Activated naive CD4-positive, alpha-beta T cell treated with Interleukin-2 at 50 U/mL for 16 hours (primary cell): ENCODE measurements at places on chromosomes 2 and 18.

DNA sequence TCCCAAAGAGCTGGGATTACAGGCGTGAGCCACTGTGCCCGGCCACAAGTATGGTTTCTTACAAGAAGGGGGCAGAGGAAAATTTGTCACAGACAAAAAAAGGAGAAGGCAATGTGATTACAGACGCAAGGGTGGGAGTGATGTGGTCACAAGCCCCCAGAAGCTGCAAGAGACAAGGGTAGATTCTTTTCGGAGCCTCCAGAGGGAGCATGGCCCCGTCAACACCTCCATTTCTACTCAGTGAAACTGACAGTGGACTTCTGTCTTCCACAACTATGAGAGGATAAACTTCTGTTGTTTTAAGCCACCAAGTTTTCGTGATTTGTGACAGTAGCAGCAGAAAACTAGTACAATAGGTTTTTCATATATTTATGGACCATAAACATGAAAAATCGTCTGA lies 2.1 kb upstream of the TCF7L1 start:
- DNase-seq: no peak

DNA sequence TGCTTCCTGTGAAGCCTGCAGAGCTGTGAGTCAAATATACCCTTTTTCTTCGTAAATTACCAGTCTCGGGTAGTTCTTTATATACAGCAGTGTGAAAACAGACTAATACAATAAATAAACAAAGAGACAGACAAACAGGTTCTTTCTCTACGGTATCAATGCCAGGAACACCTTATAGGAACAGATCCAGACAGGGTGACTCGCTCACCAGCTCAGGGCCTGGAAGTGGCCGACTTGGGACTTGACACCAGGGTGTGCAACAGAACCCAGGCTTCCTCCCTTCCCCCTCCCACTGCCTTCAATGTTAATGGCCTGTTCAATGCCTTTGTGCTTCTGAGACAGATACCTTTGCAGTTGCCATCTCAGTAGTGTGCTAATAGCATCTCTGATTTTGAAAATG lies 309.5 kb downstream of the ALK start:
- DNase-seq: no peak

DNA sequence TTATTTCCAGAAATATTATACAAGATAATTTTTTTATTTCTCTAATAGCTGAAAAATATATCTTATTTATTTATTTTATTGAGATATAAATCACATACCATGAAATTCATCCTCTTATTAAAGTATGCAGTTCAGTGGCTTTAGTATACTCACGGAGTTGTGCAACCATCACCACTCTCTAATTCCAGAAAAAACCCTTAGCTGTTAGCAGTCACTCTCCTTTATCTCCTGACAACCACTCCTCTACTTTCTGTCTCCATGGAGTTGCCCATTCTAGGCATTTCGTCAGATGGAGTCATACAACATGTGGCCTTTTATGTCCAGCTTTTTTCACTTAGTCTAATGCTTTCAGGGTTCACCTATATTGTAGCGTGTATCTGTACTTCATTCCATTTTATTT lies 66.5 kb downstream of the TCF7L1 start:
- no peak for DNase-seq

GRCh38 chr2:218010140-218010983 lies 7.6 kb upstream of the TNS1 start:
- peak; percentile 20 for DNase-seq

- peak; percentile 53 for DNase-seq
Observed at GRCh38 chr2:133886735-133887675, 318.7 kb upstream of the NCKAP5 start.

DNA sequence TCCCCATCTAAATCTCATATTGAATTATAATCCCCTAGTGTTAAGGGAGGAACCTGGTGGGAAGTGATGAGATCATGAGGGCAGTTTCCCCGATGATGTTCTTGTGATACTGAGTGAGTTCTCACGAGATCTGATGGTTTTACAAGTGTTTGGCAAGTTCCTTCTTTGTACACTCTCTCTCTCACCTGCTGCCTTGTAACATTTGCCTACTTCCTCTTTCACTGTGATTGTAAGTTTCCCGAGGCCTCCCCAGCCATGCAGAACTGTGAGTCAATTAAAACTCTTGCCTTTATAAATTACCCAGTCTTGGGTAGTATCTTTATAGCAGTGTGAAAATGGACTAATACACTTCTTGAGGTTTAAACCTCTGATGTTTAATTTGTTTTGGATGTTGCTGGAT lies 177.5 kb downstream of the CD8B2 start:
- DNase-seq: no peak

GRCh38 chr2:142041105-142041504 lies 89.7 kb downstream of the LRP1B start:
- DNase-seq: no peak

GRCh38 chr2:101362777-101363176 lies 24.5 kb downstream of the CREG2 start:
- DNase-seq: no peak

DNA sequence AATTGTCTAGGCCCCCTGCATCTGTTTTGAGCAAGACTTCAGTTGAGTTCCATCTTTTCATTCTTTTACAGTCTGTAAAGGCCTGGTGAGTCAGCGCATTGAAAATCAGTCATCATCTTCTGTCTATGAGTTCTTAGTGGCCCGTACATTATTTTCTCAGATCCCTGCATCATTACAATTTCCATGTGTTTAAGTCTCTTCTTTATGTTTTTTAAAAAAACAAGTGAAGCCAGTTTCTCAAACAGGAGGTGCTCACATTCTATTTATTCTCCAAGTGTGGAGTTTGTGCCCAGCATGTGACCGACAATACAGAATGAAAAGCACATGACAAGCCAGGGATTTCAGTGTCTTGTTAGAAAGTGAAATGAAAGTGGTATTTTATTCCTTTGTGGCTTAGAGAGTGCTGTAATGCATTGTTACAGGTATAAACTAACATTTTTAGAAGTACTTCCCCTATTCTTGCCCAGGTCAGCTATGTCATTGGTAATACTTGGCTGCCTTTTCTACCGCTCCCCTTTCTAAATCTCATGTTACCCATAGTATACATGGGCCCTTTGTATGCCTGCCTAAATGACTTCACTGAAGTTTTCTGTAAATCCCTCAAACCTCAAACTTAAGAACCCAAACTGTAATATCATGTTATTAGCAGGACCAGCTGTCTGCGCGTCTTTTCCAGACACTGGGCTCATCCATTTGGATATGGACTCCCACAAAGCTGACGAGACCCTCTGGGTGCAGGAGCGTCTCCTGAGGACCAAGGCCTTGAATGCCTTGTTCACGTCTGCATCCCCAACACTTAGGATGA lies 67.6 kb downstream of the FEZ2 start:
- no peak for DNase-seq

GRCh38 chr2:147405651-147406050 lies 439.2 kb upstream of the ACVR2A start:
- DNase-seq: no peak

- no peak for DNase-seq
Observed at GRCh38 chr18:32469691-32470459, 807 bp downstream of the GAREM1 start.

DNA sequence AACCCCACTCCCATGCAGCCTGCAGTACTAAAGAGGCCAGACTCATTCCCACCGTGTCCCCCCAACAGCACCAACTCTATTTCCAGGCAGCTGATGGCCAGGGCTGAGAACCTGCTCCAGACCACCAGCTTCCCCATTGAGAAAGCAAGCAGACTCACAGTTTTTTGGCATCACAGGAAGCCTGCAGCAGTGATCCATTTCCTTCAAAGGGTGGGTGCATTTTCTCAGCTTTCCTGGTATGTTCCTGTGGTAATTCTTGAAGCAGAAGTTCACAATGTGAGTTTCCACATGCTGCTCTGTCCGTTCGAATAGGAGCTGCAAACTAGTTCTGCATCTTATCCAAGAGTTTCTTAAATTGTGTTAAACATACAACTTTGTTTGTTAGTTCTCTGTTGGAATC lies 1249.6 kb upstream of the FAM98A start:
- no peak for DNase-seq

- DNase-seq: peak; percentile 51
Observed at GRCh38 chr18:36187193-36187825, at the start of gene MOCOS. TSS of gene MOCOS (plus strand) at chr18:36187497. CDS start at chr18:36187540, 43 bp downstream.

DNA sequence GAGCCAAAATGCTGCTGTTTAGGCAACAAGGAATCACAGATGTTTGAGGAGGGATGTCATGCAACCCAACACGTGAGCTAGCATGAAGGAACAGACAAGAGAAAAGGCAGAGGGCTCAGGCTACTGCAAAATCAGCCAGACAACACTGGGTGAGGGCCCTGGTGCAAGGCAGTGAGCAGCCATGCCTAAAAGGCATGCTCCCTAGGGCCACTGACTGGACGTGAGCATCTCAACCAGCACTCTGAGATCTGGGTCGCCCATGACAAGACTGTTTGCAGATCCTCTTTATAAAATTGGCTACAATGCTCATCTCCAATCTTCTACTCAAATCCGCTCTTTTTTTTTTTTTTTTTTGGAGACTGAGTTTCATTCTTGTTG lies 49.1 kb downstream of the KIAA2012 start:
- no peak for DNase-seq

GRCh38 chr2:62109554-62109953 lies 86.4 kb upstream of the B3GNT2 start:
- DNase-seq: no peak

GRCh38 chr2:106990297-106990696 lies 104.3 kb upstream of the ST6GAL2 start:
- no peak for DNase-seq

- DNase-seq: no peak
Observed at GRCh38 chr2:127623388-127624319, 22.3 kb upstream of the GPR17 start.

DNA sequence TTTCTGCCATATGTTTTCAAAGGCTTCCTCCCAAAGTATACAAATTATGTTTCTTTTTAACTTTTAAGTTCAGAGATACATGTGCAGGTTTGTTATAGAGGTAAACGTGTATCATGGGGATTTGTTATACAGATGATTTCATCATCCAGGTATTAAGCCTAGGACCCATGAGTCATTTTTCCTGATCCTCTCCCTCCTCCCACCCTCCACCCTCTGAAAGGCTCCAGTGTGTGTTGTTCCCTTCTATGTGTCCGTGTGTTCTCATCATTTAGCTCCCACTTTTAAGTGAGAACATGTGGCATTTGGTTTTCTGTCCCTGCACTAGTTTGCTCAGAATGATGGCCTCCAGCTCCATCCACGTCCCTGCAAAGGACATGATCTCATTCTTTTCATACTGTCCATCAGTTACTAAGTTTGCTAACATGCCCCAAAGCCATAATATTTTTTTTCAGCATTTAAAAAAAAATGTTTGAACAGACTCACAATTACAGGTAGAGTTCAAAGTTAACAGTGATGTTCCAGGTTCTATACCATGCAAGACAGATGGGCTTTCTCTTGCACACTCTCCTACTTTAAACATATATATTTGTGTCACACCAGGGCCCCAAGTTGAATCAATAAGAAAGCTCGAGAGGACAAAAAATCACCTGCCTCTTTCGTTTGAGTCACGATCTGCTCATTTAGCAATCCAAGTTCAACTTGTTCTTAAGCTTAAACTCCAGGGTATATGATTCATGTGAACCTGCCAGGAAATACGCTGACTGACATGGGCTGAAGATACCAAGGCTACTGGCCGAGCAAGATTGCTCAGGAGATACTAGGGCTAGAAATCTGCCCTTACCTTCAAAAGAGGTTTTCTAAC lies 77.6 kb downstream of the AP1S3 start:
- DNase-seq: no peak

DNA sequence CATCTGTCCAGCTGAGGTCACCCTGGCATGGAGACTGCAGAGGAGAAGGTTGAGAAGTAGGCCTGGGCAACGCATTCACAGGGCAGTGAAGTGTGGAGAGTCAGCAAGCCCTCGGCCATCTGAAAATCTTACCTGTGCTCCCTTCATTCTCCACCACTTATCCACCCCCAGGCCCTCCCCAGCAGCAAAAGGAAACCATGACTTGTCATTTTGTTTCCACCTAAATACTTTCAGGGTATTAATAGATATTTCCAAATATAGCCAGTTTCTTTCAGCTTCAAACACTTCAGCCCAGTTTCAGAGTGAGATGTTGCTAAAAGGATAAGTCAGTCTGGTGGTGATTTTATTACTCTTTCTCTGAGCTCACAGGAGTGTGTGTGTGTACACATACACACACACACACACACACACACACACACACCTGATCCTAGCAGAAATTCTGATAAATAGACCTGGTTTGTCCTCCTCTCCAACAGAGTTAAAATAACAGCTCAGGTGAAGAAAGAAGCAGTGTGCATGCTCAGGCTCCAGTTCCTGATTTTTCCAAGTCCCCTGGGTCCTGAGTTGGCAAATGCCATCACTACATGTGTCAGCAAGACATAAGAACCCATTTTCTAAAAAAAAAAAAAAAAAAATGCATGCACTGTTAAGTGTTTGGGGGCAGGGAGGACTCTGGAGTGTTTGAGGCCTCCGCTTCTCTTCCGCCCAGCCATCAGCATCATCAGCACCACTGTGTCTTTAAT lies 82.8 kb downstream of the LOXHD1 start:
- no peak for DNase-seq

DNA sequence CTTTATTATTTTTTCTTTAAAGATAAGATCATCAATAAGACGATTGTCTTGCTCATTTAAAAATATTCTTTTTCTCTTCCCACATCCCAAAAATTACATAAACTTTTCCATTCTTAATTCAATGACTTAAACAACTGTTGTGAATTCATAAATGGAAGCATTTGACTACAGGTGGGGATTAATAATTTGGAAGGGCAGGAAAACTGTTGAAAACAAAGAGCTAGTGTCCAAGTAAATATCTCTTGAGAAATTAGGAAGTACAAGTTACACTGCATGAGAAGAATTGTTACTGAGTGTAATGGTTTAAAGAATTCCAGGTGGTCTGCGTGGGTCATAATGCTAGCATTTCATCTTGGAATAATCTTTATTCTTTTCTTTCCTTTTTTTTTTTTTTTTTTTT lies 634.8 kb upstream of the ZEB2 start:
- no peak for DNase-seq

DNA sequence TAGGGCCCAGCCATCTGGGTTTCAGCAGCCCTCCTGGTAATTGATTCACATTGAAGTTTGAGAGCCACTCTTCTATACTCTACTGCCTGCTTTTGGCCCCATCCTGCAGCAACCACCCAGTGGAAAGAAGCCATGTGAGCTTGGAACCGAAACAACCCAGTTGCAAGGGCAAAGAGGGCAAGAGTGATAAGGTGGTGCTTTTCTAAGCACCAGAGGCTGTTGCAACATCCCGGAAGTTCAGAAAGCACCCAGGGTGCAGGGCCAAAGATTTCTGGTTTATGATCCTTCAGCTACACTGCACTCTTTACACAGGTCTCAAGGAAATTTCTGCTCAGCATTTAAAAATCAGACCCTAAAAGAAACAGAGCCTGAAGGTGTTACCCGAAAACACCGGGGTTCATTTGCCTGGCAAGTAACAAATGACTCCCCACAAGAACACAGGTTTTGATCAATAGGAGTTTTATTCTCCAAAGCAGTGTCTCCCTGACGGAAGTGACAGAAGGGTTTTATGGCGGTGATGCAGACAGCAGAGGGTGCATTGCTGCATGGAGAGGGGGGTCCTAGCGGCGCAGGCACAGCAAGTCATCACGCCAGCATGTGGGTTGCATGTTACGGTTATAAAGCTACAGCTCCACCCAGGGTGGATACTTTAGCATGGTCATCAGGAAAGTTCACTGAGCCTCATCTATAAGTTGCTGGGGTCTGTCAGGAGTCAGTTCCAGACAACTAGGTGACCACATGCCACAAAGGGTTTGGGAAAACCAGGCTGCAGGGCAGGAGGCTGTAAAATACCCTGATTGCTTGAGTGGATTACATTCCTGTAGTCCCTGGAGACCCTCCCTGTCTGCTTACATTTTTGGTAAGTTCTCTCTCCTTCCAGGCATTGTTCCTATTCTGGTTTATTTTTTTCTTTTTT lies 28.8 kb upstream of the TMEM37 start:
- DNase-seq: no peak
